ENCODE measurements at places on chromosomes 11 and 22. TPM values are rescaled to one million over a fixed set of nuclear protein-coding genes. Genes with fewer than 3 reads are reported as not detected.

GRCh38 chr11:74154620-74155281 lies 16.1 kb downstream of the C2CD3 start:
- no peaks in the 10 kb centered on the region for H3K27me3 ChIP-seq
- H3K4me3 ChIP-seq: no peak overlapping the region
- peaks cover 6% of the 10 kb centered on the region for H3K4me1 ChIP-seq
- no peak for DNase-seq

GRCh38 chr22:28381429-28382167 lies 298.0 kb downstream of the TTC28 start:
- peaks cover 26% of the 10 kb centered on the region for H3K4me1 ChIP-seq
- no peaks in the 10 kb centered on the region for H3K36me3 ChIP-seq
- no peak overlapping the region for H3K4me3 ChIP-seq
- no peak for DNase-seq

DNA sequence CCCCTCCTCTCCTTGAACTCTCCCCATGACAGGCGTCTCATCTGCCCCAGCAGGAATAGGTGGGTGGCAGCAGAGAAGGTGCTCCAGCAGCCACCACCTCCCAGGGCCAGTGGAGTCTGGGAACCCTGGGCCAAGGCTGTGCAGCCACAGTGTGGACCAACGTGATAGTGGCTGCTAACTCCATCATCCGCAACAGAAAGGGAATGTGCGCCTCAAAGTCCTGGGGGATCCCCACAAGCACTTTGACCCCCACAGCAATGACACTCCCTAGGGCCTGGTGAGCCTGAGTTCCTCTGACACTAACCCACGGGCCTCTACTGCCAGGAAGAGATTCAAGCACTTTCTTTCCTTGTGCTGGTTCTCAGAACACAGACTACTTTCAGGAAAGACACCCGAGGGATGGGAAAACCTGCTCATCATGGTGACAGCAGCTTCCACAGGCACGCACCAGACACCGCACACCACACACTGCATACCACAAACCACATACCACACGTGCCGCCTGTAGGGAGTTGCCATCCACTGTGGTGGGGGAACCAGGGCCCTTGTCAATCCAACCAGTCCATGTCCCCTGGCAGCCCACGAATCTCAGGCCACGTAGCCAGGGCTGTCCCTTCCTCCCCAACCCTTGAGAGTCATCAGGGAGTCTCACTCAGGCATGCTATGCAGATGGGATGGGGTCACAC lies 3.4 kb upstream of the SLC25A1 start:
- H3K4me1 ChIP-seq: peaks cover 20% of the 10 kb centered on the region
- no peaks in the 10 kb centered on the region for H3K36me3 ChIP-seq
- H3K4me3 ChIP-seq: no peak overlapping the region
- no peak for DNase-seq

DNA sequence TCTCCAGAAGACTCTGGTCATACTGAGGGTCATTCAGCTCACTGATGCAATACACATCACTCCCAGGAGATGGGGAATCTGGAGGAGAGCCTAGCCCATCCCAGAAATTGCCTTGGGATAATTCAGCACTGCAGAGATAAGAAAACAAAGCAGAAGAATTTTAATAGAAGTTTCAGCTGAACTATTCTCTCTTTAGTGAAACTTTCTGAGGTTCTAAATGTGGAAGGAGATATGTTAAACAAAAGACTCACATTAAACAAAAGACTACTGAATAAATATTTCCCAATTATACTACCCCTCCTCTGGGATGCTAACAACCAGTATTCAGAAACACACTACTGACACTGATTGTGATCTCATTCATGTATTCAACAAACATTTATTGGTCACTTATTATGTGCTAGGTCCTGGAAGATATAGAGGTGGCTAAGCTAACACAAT lies 47.8 kb downstream of the C2CD3 start:
- no peak overlapping the region for H3K4me3 ChIP-seq
- H3K27ac ChIP-seq: no peak overlapping the region
- no peaks in the 10 kb centered on the region for H3K36me3 ChIP-seq
- no peaks in the 10 kb centered on the region for H3K4me1 ChIP-seq
- H3K27me3 ChIP-seq: no peaks in the 10 kb centered on the region

GRCh38 chr11:206526-207207 lies 532 bp downstream of the BET1L start:
- H3K27ac ChIP-seq: peak overlapping the region; percentile 97
- H3K27me3 ChIP-seq: no peaks in the 10 kb centered on the region
- H3K4me3 ChIP-seq: peak overlapping the region; percentile 96
- DNase-seq: no peak

Gene ACRV1
- not detected for total RNA-seq

Gene MPEG1
- 3.9 TPM for total RNA-seq

Gene TSPAN32
- total RNA-seq: 3.7 TPM
